Hematopoietic multipotent progenitor cell treated with erythropoietin and hydrocortisone succinate and interleukin-3 and kit ligand, for 8 days (in vitro differentiated cells): ENCODE measurements at places on chromosomes 2 and 18.

DNA sequence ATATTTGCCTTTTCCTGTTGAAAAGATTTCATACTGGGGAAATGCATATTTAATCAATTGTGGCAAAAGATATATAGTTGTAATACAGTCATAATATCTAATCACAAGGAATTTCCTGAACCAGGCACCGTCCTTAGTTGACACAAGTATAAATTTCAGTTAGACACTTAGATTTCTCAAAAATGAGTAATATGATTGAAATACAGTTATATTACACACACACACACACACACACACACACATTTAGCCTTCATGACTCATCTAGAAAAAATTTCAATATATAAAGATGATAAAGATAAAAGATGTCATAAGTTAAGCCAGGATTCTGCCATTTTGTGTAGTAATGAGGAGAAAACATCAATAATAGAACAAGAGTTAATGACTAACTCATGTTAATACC, 258.4 kb upstream of the ZNF804A start:
- no peak for DNase-seq

- DNase-seq = no peak
Measured at GRCh38 chr2:238652771-238653157, 195.1 kb upstream of the TWIST2 start.

- DNase-seq = no peak
Measured at GRCh38 chr18:44682201-44682870, 1.6 kb downstream of the SETBP1 start.

DNA sequence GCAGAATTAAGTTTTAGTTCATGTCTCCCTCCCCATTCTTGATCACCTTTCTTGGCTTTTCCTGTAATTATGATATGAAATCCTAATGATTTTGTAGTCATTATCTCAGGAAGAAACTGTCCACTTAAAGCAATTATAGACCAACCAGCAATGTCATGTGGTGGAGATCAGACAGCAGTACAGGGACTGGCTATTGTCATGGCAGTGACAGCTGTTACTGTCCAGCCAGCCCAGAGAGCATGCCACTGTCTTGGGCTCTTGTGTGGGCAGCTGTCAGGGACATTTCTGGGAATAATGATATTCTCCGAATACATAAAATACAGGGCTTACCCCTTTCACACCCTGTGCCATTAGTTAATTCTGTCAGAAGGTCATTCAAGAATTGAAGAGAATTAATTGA, 355.3 kb upstream of the RAB12 start:
- DNase-seq = no peak

DNA sequence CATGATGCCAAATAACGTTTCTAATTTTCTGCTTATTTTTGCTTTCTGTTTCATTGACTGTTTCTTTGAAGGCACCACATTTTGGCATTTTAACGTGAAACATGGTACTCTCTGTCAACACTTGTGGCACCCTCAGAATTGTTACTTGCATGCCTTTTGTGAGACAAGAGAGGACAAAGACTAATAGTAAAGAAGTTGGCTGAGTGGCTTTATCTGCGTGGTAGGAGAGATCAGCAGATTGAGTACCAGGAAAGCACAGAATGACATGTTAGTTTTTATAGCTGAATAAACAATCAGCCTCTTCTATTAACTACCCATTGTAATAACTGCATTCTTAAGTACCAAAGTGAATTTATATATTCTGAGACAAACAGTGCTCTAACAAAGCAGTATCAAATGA, 8.6 kb downstream of the ZNF638 start:
- no peak for DNase-seq

- DNase-seq = no peak
Measured at GRCh38 chr2:172095146-172095904, 7.4 kb downstream of the DLX2 start.

DNA sequence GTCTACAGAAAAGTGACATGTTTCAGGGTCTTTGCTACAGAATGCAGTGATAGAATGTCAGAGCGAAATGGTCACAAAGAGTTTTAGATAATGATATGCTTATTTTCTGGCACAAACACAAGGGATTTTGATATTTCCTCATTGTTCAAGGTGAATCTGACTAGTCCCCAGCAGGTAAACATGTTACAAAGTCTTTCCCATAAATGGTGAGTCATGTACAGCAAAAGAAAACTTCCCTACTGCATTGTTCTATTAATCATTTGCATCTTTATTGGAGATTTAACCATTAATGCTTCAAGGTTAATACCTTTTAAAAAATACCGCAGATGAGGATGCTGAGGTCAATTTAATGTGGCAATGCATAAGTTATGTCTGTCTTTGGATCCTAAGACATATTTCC, 19.1 kb upstream of the TRIB2 start:
- DNase-seq = no peak

- no peak for DNase-seq
Measured at GRCh38 chr2:172251231-172251630, 148.5 kb upstream of the DLX2 start.

GRCh38 chr2:175832866-175833265, 169.2 kb downstream of the LNPK start:
- no peak for DNase-seq

- no peak for DNase-seq
Measured at GRCh38 chr2:230575642-230576324, 136.9 kb upstream of the CAB39 start.

DNA sequence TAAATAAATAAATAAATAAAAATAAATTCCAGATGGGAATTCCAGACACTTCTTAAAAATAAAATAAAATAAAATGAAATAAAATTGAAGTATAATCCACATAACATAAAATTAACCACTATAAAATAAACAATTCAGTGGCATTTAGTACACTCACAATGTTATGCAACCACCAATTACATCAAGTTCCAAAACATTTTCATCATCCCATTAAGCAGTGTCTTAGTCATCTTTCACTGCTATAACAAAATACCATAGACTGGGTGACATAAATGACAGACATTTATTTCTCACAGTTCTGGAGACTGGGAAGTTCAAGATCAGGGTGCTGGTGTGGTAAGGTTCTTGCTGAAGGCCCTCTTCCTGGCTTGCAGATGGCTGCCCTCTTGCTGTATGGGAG, 22.6 kb upstream of the PROKR1 start:
- no peak for DNase-seq
